ENCODE measurements at places on chromosomes 5 and 9. TPM values are rescaled to one million over a fixed set of nuclear protein-coding genes. Genes with fewer than 3 reads are reported as not detected.

The SLC6A3 gene
- total RNA-seq: not detected

The POLR3G gene
- total RNA-seq: 14.2 TPM

The PCAT7 gene
- total RNA-seq: not detected

The LCN9 gene
- total RNA-seq: not detected

The KIF4B gene
- 0.27 TPM for total RNA-seq

The RAB14 gene
- total RNA-seq: 25.4 TPM

The LRRC19 gene
- total RNA-seq: not detected

The SPINK6 gene
- total RNA-seq: not detected

The PPP3R2 gene
- not detected for total RNA-seq

The MAPKAP1 gene
- total RNA-seq: 77.6 TPM

The ISL1 gene
- total RNA-seq: not detected
